ENCODE measurements at places on chromosomes 1 and 21.

DNA sequence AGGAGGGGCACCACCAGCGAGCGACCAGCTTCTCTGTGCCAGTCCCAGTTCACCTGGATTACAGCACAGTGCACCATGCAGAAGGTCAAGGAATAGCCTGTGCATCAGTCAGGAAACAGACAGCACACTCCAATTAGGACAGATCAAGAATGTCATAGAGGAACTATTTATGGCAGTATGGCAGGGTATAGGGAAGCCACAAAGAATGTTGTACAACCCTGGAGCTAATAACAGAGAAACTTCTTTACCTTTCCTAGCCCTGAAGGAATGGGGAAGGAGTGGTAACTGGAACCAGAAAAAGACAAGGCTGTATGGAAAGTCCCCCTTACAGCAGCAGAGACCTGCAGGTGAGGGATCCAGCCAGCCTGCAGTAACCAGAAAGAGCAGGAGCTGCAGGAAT is 87.8 kb upstream of the USP24 start:
- no peak for DNase-seq

- DNase-seq = no peak
Measured at GRCh38 chr1:95007687-95008086, 65.1 kb downstream of the ALG14 start.

DNA sequence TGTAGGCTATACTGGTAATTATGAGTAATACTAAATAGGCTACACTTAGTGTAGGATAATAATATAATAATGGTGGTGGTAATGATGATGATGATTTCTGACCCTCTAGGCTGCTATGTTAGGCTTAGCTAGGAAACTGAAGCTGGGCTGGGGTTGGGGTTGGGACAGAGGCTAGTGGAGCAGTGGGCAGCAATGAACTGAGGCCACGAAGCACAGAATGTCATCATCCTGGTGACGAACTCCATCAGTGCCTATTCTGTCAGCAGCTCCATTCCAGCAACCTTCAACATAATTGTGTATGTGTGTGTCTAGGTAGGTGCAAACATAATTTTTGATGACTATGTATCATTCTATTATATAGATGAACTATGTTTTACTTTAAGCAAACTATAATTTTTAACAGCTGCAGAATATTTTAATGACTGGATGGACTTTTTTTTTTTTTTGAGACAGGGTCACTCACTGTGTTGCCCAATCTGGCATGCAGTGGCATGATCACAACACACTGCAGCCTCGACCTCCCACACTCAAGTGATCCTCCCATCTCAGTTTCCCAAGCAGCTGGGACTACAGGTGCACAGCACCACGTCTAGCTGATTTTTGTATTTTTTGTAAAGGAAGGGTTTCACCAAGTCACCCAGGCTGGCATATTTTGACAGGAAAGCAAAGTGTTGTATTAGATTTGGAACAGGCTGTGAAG is 12.9 kb upstream of the CLIC4 start:
- DNase-seq = no peak

GRCh38 chr1:14909920-14910460 is 243.6 kb upstream of the TMEM51 start:
- no peak for DNase-seq

- peak; percentile 93 for DNase-seq
Measured at GRCh38 chr1:33180911-33181890, 642 bp downstream of the TRIM62 start.

DNA sequence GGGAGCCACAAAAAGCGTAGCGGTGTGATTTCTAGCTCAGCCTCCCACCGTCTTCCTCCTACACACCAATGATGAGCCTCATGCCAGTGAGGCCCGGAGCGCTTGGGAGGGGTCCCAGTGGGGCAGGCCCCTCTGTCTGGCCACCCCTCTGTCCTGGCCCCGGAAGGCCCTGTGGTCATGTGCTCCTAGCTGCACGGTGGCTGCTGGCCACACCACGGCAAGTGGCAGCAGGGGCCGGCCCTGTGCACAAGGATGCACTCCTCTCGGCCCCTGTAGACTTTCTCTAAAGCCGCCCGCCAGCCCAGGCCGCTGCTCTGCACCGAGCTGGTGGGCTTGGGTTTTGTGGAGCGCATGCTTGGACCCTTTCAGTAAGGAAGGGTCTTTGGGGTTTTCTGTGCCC is 53.6 kb downstream of the KCNAB2 start:
- no peak for DNase-seq

- no peak for DNase-seq
Measured at GRCh38 chr1:42576935-42577334, 81.3 kb upstream of the PPIH start.

GRCh38 chr1:195886000-195886399 is 722.2 kb downstream of the KCNT2 start:
- no peak for DNase-seq

- no peak for DNase-seq
Measured at GRCh38 chr1:29575826-29576225, 339.5 kb downstream of the PTPRU start.

DNA sequence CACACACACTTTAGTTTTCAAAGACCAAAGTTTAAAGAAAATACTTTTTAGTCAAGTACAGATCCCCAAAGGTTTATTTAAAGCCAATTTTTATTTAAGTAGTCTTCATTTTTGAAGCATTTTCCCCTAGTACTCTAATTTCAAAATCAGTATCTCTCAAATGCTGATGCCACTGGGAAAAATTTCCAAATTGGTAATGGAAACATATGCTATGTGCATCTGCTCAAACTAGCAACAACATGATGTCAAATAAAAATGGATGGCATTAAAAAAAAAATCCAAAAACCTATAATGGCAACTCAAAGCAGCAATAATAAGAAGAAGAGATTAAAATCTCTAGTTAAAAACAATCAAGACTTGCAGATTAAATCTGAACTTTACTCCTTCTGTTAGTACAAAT is 58.6 kb downstream of the ZNHIT6 start:
- DNase-seq = no peak

DNA sequence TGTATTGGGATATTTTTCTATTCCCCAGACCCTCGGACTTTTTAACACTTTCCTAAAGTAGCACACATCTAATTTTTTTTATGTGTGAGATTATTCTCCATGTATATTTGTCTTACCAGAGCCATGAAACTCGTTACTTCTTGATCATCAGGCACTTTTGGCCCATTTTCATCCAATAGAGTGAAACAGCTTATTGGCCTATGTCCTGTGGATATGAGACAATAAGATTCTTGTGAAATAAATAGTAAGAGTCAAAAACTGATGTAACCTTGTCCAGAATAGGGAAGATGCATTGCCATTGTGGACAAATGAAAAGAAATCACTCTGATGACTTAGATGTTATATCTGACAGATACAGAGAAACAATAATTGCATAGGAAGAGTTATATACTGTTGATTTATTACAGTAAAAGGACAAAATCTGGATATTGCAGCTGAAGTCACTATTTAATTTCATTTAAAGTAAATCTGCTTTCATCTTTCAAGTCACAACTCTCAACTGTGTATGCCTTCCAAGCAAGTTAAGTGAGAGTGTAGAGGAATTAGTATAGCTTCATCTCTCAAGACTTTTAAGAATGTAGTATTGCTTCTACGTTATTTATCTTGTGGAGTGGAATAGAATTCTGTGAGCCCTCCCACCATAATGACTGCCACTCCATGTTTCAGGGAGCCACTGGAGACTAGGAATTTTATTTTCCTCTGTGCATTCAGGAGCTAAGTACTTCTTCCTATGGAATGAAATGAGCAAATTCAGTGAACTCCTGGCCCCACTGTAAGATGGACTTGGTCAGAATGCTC is 86.9 kb downstream of the ADAMTS1 start:
- no peak for DNase-seq

GRCh38 chr1:36512842-36513241 is 30.1 kb upstream of the CSF3R start:
- DNase-seq = no peak

- DNase-seq = no peak
Measured at GRCh38 chr1:177800400-177801088, 169.3 kb downstream of the SEC16B start.

GRCh38 chr1:43373066-43373940 is 5.5 kb upstream of the ELOVL1 start:
- no peak for DNase-seq

DNA sequence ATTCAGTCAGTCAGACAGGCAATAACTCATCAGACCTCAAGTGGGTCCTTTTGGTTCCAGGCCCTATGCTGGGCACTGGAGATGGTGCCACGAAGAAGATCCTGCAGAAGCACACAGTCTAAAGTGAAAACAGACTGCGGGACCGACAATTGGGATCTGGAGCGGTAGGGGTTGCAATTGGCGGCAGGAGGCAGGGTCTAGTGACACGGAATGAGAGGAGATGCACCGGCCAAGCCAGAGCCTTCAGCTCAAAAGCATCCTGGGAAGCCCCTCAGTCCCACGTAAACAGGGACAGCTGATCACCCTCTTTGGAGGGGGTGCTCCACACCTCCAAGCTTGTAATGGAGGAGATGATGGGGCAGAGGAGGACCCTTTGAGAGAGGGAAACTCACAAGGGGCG is 56.2 kb downstream of the KLHDC7A start:
- no peak for DNase-seq

- DNase-seq = peak; percentile 62
Measured at GRCh38 chr1:39852214-39852791, 31.0 kb downstream of the TRIT1 start.

GRCh38 chr1:190908246-190908645 is 430.6 kb upstream of the BRINP3 start:
- no peak for DNase-seq

GRCh38 chr1:107135463-107135862 is 5.4 kb upstream of the NTNG1 start:
- DNase-seq = no peak

DNA sequence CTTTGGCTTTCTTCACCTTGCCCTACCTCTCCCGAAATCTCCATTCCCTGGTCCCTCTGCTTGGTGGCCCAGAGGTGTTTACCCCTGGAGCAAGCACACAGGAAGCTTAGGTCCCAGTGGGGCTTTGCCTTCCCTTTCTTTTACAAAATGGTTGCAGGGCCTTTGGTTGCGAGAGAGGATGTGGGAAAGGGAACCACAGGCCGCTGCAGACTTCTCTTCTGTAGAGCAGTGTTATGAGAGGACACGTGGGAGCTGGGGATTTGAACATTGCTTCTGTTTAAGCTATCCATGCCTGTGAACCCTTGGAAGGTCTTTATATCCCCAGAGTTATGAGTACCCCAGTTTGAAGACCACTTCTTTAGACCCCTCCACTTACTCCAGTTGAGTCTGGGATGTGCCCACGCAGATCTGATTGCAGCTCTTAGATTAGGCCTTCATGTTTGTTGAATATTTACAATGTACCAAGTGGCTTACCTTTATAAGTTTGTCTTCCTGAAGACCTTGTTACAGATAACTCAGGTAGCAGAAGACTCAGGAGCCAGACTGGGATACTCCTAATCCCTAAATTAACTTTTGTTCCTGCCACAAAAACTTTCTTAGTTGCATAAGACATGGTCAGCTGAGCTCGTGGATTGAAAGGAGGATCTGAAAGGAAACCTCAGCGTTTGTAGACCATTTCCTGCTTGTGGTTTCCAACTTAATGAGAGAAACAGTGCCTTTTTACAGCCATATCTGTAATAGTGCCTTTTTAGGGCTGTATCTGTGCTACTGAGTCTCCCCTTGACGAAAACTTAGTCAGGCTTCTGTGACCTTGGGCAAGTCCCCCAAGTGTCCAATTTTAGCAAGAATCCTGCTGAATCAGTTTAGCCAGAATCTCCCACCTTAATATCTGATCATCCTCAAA is 21.9 kb upstream of the IVNS1ABP start:
- no peak for DNase-seq

- DNase-seq = no peak
Measured at GRCh38 chr1:159000625-159001024, 9.1 kb upstream of the IFI16 start.

- DNase-seq = no peak
Measured at GRCh38 chr21:25581582-25581981, 25.7 kb downstream of the MRPL39 start.

- DNase-seq = no peak
Measured at GRCh38 chr21:43624339-43624738, 34.9 kb downstream of the HSF2BP start.

DNA sequence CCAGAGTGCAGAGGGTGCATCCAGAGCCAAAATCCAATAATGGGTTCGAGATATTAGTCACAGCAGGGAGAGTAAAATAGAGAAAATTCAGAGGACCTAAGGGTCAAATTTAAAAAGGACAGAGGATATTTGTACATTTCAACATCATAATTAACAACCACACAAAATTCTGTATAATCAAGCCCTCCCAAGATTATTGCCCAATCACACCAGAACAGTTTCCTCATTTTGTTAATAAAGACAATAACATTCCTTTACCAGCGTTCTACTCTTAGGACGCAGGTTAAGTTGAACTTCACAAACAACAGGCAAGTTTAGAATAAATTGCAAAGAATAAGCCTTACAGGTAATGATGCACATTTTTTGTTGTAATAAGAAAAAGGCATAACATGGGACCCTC is 462.8 kb downstream of the PTPRC start:
- DNase-seq = no peak

DNA sequence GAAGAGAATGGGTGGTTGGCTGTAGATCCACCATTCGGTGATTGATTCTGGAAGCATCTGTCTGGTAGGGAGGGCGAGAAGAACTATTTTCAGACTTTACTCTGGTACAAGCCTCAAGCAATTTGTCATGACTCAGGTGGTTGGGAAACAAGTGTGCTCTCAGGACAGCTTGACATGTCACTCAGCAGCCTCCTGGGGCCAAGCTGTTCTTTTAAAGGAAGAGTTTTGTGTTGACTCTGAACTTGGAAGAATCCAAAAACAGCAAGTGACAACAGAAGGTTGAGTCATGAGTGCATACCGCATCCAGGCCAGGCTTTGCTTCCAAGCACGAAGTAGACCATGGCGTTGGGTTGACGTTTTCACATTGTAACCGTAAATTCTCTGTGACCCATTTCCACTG is 65.9 kb downstream of the CLIC6 start:
- no peak for DNase-seq

DNA sequence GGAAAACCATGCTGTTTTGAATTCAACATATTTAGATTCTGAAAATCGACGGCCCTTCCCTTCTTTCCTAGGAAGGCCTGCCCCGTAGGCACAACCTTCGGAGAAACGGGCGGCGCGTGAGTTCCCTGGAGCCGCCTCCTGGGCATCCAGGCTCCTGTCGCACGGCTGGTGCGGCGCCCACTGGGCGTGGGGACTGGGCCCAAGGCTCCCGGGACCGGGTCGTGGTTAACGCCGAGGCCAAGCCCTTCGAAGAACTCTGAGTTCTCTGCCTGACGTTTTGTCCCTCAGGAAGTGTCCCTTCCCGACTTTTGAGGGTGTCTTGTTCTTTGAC is 19.2 kb upstream of the TBX15 start:
- no peak for DNase-seq

DNA sequence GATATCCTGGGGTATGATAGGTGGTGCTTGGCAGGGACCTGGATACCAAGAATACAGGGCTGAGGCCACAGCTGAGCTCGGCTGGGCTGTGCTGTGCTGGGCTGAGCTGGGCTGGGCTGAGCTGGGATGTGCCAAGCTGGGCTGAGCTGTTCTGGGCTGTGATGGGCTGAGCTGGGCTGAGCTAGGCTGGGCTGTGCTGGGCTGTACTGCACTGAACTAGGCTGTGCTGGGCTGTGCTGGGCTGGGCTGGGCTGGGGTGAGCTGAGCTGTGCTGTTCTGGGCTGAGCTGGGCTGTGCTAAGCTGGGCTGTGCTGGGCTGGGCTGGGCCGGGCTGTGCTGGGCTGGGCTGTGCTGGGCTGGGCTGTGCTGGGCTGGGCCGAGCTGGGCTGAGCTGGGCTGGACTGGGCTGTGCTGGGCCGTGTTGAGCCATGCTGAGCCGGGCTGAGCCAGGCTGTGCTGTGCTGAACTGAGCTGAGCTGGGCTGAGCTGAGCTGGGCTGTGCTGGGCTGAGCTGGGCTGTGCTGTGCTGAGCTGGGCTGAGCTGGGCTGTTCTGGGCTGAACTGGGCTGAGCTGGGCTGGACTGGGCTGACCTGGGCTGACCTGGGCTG is 94.7 kb upstream of the ACTRT2 start:
- DNase-seq = no peak

All from NCI-H345 (cell line).